ENCODE measurements at places on chromosomes 5 and 9.

GRCh38 chr9:105877721-105878120, 183.4 kb downstream of the TMEM38B start:
- DNase-seq: no peak

DNA sequence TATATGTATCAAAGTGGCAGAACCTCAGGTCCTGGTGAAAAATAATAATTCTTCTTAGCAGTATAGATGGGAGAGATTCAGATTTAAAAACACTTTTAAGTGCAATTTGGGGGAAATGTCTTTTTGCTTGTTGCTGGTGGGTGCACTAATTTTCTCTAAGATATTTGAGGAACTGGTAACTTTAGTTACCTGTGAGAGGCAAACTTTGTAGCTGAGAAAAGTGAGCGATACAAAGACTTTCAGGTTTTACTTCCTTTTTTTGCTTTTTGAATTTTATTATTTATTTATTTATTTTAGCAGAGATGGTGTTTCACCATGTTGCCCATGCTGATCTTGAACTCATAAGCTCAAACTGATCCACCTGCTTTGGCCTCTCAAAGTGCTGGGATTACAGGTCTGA, 303.1 kb upstream of the PTGER4 start:
- DNase-seq: no peak

- DNase-seq: no peak
These were observed 76.8 kb upstream of the PCSK1 start for GRCh38 chr5:96509721-96510350.

DNA sequence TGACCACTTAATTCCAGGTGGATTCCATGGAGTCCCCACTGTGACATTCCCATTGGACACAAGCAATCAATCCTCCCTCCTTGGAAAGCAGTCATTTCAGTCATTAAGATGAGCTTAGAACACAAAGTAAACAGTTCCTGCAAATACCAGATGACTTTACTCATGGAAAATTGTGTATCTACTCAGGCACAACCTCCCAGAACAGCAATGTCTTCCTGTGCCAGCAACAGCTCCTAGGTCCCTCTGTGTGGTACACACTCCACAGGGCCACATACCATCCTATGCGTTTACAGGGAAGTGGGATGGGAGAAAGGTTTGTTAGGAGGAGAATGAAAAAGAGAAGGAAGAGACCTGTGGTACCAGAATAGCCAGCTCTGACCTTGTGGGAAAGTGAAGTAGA, 53.7 kb downstream of the MTMR12 start:
- DNase-seq: no peak

GRCh38 chr5:169838688-169839087, 141.6 kb downstream of the INSYN2B start:
- no peak for DNase-seq

- no peak for DNase-seq
These were observed 9.4 kb upstream of the SCGB3A2 start for GRCh38 chr5:147869112-147869511.

- no peak for DNase-seq
These were observed 203.4 kb upstream of the ZNF608 start for GRCh38 chr5:124949862-124950261.

GRCh38 chr5:71937921-71938698, 169.2 kb upstream of the MAP1B start:
- no peak for DNase-seq

- DNase-seq: peak; percentile 18
These were observed 1.5 kb downstream of the PRRC2B start for GRCh38 chr9:131395157-131396098.

- no peak for DNase-seq
These were observed 20.8 kb downstream of the DCANP1 start for GRCh38 chr5:135426102-135427082.

DNA sequence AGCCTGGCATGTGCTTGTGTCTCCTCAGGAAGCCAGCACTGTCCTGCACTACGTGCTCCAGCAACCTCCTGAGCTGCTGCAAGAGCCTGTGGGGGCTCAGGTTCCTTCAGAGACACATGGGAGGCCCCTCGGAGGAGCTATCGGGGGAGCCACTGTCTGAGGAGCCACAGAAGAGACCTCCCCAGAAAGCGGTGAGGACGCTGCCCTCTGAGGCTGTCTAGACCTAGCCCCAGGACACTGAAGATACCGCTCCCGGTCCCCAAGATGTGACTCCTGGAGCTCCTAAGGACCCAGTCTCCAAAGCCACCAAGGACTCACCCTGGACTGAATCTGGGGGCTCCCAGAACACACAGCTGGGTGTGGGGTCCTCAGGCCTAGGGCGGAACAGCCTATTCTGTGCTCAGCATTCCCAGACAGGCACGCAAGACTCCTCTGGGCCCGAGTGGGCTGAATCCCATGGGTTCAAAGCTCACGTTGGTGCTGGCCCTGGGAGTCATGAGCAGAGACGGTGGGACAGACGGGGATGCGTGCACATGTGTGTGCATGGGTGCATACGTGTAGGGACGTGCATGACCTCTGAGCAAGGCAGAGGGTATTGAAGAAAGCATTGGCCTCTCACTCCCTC, 50.0 kb downstream of the HRH2 start:
- DNase-seq: no peak

DNA sequence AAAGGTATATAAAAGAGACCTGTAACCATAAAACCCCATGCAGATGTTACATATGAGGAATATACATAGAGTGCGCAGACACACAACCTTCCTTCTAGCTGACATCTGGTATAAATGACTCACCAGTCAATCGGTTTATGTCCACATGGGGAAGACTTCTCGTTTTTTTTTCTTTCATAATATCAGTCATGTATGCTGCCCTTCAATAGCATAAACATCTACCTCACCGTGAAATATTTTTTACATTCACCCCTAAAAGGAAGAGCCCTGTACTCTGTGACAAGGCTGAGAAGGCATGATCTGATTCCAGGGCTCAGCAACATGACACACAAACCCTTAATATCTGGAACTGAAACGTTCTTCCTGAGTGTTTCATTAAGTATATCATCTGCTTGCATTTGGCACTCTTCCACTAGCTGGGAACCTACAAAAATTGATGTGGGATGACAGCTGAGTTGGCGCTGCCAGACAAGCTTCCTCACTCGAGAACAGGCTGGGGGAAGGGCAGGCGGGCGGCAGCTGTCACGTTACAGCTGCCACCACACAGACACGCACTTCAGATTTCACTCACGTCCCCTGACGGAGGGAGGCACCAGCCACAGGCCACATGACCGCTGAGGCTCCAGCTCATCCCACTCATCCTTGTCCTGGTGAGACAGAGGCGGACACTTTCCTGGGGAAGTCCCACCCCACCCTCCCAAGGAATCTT, 74.2 kb downstream of the SHB start:
- DNase-seq: no peak

GRCh38 chr9:110440796-110441195, 103.1 kb upstream of the TXNDC8 start:
- DNase-seq: no peak

- DNase-seq: peak; percentile 61
These were observed 9.9 kb upstream of the TRIM36 start for GRCh38 chr5:115179394-115180164.

- DNase-seq: no peak
These were observed 69.2 kb downstream of the ANGPTL2 start for GRCh38 chr9:127053057-127053821.

DNA sequence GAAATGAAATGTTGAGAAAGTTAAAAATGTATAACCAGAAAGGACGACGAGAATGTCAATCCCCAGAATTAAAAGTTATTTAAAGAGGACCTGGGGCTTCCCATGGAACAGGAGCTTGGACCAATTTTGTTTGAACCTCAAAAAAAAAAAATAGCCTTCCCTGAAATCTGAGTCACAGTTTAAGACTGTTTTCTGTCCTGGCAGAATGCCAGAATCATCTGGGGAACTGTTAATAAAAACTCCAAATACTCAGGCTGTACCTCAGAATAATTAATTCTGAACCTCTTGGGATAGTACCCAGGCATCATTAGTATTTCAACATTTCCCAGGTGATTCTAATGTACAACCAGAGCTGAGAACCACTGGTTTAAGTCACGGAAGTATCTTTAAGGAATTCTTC, 102.2 kb upstream of the SLCO6A1 start:
- DNase-seq: no peak

DNA sequence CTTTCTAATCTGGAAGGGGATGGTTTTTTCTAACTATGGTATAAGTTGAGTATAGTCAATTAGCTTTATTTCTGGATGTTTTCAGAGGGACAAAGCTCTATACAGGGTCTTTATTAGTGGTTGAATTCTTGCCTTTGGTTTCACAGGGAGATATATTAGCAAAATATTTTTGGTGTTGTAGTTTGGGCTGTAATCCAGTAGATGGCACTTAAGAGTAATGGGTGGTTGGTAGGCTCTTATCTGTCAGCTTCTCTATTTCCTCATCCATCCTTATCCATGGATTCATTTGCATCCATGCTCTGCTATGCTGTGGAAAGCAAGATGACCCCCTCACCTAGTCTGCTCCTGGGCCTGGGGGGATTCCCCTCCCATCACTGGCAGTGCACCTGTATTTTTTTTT, 363.6 kb upstream of the CYLC2 start:
- no peak for DNase-seq

GRCh38 chr9:135455401-135456030, 24.1 kb upstream of the PPP1R26 start:
- DNase-seq: no peak

- DNase-seq: no peak
These were observed 38.4 kb downstream of the ZFAND5 start for GRCh38 chr9:72326641-72327040.

DNA sequence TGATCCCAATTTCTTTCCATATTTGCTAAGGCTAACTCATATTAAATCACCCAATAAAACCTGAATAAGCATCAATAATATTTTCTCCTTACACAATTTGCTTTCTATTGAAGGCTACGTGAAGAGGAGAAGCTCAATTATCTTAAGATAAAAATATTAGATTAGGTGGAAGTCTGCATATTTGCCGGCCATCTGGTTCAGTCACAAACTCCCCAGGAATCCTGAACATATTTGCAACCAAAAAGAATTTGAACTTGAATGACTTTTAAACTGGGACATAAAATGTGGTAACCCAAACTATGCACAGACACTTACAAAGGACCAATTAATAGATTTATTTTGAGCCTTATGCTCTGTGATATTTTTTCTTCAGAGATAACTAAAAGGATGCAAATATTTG, 92.3 kb downstream of the HAPLN1 start:
- no peak for DNase-seq

- DNase-seq: no peak
These were observed 41.5 kb downstream of the SPRY4 start for GRCh38 chr5:142283304-142283703.

DNA sequence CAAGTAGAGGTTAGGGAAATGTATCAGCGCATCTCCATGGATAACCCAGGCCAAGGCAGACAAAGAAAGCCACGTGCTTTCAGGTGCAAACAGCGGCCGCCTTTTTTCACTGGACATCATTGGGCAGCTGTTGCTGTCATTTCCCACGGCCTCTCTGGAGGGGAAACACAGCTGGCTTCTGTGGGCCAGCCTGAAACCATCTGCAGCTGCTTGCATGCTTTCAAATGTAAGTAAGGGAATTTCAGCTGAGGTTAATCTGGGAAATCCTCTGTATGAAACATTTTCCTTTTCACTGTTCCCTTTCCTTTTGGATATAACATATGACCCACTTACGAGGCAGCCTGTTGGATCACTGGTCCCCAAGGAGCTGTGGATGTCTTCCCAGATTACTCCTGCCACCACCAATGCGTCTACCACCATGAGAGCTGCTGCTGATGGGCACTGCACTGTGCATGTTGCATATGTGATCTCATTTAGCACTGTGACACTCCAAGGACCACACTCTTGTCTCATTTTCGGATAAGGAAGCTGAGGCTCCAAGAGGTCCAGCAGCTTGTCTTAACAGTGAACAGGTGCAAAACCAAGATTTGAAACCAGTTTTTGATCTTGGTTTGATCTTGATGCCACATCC, 106.3 kb downstream of the C9orf152 start:
- no peak for DNase-seq

DNA sequence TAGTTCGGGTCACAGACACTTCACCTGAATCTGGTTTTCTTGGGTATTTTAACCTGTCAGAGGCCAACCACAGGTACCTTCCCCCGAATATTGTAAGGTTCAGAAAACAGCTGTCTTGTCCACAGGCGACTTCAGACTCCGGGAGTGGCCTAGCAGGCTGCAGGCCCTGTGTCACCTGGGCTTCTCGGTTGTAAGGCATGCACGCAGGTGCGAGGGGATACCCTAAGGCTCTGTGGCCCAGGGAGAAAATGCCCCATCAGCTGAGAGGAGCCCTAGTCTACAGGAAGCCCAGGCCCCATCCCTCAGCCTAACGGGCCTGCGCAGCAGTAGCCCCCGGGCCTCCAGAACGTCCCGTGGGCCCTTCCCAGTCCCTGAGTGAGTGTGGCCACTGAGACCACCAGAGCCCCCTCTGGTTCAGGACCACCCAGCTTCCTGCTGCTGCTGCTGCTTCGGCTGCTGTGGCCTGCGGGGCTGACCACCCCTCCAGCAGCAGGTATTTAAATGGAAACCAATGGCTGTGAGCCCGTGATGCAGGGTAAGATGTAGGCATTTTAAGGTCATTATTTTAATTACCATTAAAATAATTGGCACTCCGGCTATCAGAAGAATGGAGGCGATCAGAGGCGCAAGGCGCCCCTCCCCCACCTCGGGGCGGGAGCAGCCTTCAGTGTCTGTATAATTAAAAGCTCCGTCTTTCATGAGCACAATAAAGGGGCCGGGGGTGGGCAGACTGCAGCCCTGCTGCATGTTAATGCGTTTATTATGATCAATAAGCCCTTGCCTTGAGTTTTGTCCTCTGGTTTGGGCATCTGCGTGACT, 65.4 kb downstream of the PSMB7 start:
- DNase-seq: no peak

- DNase-seq: no peak
These were observed 165.1 kb upstream of the SLC30A5 start for GRCh38 chr5:68928617-68929302.

GRCh38 chr9:121372239-121373010, 2.4 kb upstream of the STOM start:
- no peak for DNase-seq

DNA sequence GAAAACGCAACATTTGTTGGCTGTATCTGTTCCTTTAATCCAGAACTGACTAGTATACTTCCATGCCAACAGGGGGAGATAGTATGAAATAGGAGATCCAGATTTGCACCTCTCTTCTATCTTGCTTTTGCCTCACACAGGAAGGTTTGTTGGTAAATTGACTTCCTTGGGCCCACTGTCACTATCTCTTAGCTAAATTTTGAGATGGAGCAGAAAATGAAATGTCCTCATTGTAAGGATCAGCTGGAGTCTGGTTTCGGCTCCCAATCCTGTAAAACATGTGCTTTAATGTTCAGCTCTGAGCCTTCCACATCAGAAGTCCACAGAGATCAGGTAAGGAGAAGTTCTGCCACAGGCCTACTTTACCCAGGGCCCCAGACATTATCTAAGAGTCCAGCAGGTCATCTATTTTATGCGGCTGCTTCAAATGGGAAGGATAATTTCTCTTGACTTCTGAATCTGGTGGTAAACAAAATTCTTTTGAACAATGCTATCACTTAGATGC, 176.8 kb downstream of the FER start:
- DNase-seq: no peak
